H9 (cell line): ENCODE measurements at places on chromosomes 2 and 18. TPM values are rescaled to one million over a fixed set of nuclear protein-coding genes. Genes with fewer than 3 reads are reported as not detected.

EVX2 gene
- not detected in 2 replicates for total RNA-seq

TXNDC2 gene
- total RNA-seq = 0.28 TPM in 1 of 2 replicates, not detected in the other

SGPP2 gene
- not detected in 2 replicates for total RNA-seq

CCDC142 gene
- 21.5 and 21.6 TPM in 2 replicates for total RNA-seq

DSG2 gene
- total RNA-seq = 104 and 107 TPM in 2 replicates

NRBP1 gene
- 140 TPM in 2 replicates for total RNA-seq

ZFAND2B gene
- total RNA-seq = 15.9 and 16.4 TPM in 2 replicates

REEP1 gene
- total RNA-seq = 0.66 and 1.3 TPM in 2 replicates

ASB18 gene
- total RNA-seq = not detected in 2 replicates

TLX2 gene
- 0.20 and 0.26 TPM in 2 replicates for total RNA-seq

DNA sequence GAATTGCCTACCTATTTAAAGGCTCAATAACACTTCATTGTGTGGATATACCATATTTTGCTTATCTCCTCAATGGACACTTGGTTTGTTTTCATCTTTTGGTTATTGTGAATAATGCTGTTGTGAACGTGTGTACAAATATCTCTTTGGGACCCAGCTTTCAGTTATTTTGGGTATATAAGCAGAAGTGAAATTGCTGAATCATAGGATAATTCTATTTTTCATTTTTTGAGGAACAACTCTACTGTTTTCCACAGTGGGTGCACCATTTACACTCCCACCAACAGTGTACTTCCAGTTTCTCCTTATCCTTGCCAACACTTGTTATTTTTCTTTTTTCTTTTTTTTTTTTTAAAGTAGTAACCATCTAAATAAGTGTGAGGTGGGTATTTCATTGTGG, 29.0 kb downstream of the PTPN4 start:
- DNase-seq = no peak

- DNase-seq = no peak
Observed at GRCh38 chr2:180720829-180721228, 259.6 kb upstream of the UBE2E3 start.

- DNase-seq = no peak
Observed at GRCh38 chr2:88067598-88067997, at the start of gene SMYD1. SMYD1 (plus strand) TSS chr2:88067825; CDS start chr2:88067865, 40 bp downstream.

DNA sequence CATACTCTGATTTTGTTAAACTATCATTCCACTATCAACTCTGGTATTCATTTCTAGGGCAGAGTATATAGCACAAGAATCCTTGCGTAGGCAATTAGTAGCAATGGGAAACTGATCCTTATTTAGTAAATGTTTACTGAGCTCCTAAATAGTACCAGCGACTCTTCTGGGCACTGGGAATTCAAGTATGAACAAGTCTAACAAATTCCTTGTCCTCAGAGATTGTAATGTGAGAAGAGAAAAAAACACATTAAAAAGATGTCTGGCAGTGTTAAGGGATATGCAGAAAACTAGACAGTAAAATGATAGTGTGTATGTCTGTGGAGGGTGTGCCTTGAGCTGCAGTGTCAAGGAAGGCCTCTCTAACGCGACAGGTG, 721 bp downstream of the METTL5 start:
- DNase-seq = no peak

DNA sequence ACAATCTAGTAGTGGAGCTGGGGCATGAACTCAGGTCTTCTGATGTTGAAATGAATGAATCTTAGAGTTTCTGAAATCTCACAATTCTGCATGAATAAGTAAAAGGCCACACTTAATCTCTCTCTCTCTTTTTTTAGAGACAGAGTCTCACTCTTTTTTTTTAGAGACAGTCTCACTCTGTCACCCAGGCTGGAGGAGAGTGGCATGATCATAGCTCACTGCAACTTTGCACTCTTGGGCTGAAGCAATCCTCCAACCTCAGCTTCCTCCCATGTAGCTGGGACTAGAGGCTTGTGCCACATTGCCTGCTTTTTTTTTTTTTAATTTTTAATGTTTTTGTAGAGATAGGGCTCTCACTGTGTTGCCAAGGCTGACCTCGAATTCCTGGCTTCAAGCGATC, 68.9 kb upstream of the THOC1 start:
- DNase-seq = no peak

DNA sequence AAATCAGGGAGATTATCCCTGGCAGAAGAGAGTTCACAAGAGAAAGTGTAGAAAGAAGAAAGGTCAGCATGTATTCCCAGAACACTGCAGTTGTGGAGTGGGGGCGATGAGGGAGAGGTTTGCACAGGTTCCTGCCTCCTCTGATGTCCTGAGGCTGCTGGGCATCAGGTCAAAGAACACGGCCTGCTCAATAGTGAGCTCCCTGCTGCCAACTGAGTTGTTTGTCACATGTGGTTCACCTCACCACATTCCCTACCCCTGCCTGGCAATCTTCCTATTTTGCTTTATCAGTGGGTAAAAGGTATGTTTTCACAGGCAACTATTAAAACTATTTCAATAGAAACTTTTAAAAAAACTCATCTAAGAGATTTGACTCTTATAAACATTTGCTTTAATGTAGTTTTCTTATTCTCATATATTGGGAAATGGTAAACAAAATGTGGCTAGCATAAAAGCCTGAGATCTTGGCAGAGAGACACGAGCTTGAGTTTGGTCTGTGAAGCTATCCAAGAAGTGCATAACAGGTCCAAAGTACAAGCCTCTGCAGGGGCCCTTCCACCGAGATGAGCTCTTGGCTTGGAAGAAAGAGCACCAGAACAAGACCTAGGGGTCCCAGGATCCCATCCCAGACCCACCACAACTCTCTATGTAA, 123.9 kb upstream of the SRD5A2 start:
- no peak for DNase-seq

DNA sequence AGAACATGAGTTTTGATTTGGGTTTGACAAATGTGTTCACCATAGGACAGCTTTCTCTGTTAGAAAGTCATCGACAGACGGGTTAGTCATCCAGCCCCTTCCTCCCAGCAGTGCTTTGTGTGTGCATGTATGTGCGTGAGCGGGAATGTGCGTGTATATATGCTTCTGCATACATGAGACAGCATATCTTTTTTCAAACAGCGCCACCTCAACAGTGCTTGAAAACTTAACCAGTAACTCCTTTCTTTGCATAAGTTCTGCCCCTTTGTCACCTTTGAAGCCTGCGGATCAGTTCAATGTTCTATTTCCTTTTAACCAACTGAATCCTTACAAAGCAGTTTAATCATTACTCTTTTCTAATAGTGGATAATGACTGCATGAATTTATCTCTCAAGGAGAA, 351.4 kb downstream of the LPIN1 start:
- no peak for DNase-seq

DNA sequence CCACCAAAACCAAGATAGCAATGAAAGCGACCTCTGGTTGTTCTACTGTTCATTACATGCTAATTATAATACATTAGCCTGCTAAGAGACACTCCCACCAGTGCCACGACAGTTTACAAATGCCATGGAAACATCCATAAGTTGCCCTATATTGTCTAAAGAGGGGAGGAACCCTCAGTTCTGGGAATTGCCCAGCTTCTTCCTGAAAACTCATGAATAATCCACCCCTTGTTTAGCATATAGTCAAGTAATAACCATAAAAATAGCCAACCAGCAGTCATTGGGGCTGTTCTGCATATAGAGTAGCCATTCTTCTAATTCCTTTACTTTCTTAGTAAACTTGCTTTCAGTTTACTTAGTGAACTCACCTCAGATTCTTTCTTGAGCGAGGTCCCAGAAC, 189.8 kb upstream of the SOX11 start:
- DNase-seq = no peak

GRCh38 chr2:12001621-12002020, 255.2 kb downstream of the LPIN1 start:
- DNase-seq = no peak

GRCh38 chr2:237083026-237083425, 2.7 kb upstream of the COPS8 start:
- DNase-seq = no peak

DNA sequence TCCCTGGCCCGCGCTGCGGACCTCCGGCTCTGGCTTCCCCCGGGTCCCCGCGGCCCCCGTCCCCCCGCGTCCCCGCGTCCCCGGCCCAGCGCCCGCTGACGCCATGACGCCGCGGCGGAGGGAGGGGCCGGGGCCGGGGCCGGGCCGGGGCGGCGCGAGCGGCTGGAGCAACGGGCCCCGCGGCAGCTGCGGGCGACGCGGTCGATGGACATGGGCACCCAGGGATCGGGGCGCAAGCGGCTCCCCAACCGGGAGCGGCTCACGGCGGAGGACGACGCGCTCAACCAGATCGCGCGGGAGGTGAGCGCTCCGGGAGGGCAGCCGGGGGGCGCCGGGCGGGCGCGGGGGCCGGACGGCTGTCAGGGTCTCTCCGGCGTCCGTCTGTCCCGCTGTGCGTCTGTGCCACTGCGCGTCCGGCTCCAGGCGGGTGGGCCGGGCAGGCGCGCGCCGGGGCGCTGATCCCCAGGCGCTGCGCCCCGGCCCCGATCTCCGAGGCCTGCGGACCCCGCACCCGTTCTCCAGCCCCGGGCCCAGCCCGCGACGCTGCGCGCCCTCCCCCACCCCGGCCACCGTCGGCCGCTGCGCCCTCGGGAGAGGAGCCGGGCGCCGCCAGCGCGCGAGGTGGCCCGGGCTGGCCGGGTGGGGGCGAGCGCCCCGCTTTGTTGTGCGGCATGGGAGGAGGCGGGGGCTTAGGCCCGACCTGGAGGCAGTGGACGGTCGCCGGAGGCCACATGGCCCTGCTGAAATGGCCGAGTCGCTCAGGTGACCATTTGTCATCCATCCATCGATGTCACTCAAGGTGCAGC, at the start of gene LRRFIP1:
LRRFIP1 (plus strand) TSS at position 147 of the 806 bp plus-strand sequence; CDS start at position 205, 58 bp downstream.
- peak; percentile 40 for DNase-seq

DNA sequence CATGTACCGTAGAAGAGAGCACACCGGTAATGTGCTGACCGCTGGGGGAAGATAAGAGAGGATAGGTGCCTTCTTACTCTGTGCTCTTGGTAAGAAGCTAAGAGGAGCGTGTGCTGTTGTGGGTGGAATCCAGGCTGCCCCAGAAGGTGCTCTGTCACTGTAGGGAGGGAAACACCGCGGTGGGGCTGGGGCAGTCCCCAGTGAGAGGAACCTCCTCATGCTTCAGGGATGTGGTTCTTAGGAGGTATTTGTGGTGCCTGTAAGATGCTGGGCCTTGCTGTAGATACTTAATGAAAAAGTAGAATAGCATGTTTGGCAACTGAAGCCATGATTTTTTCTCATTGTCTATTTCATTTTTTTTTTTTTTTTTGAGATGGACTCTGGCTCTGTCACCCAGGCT, 1.1 kb downstream of the COLEC11 start:
- DNase-seq = no peak

DNA sequence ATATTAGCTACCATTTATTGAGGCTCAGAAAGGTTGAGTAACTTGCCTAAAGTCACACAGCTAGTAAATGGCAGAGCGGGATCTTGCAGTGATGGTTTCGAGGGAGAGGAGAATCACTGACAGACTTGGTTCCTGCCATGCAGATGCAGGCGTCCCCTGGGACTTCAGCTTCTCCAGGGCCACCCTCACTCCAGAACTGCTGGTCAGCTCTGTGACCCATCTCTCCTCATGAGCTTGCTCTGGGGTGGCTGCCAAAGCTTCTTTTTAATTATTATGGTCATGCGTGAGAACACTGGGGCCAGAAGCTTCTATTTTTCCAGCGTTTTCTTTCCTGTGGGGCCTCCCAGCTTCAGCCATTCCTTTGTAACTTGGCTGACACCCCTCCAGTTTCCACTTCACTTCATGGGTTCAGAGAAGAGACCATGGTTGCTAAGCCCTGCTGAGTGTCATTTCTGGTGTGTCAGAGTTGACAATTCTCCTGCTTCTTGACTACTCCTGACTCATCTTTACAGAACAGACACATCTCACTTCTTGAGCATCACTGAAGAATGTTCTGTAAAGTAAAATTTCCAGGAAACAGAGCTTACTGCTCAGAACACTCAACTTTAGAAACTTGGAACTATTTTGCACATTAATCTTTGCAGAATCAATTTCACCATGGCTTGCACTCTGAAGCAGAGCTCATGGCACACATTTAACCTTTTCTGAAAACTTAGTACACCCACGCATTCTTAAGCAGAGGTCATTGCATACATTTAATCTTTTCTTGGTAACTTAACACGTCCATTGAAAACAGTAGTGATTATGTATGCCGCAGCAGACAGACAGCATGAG, 70.4 kb downstream of the IL1R2 start:
- DNase-seq = no peak
